ENCODE measurements at places on chromosomes 3 and 15. TPM values are rescaled to one million over a fixed set of nuclear protein-coding genes. Genes with fewer than 3 reads are reported as not detected.

ARMC8 gene
- total RNA-seq, result 47.3 TPM

GOLGA8H gene
- 4.2 TPM for total RNA-seq

ARHGEF26 gene
- total RNA-seq, result 44.7 TPM

SCN11A gene
- total RNA-seq, result 0.21 TPM

PAQR9 gene
- not detected for total RNA-seq

GOLGA6L7 gene
- total RNA-seq, result not detected

LYZL4 gene
- total RNA-seq, result not detected

NMNAT3 gene
- 11.7 TPM for total RNA-seq

CHRD gene
- total RNA-seq, result 29.1 TPM

GOLGA8Q gene
- 1.2 TPM for total RNA-seq

Measured in tibial nerve (tissue), 4 donors.